Hematopoietic multipotent progenitor cell treated with erythropoietin and hydrocortisone succinate and interleukin-3 and kit ligand, for 17 days (in vitro differentiated cells): ENCODE measurements at places on chromosomes 3 and 15.

- DNase-seq, result no peak
Observed at GRCh38 chr3:167575000-167575600, 78.6 kb downstream of the WDR49 start.

GRCh38 chr15:76245072-76245610 lies 66.1 kb downstream of the ETFA start:
- DNase-seq, result no peak

DNA sequence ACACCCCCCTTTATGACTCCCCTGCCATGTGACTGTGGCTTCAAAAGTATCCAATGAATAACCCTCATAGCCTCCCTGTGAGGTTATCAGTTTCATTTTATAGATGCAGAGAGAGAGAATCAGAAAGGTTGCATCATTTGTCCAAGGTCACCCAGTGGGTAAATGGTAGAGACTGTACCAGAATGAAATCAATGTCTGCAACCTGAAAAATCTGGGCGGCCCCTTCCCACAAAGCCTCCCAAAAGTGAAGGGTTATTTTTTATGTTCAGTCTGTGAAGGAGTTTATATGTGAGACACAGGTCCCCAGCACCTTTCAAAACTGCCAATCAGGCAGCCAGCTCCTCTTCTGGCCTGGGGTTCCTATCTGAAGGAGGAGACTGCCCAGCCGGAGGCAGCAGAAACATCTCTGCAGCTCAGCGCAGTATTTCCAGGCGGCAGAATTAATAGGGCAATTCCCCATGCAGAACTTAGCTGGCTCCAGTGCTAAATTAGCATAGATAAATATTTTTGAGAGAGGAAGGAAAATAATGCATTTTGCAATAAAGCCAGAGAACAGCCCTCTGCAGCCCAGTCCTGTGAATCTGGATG lies 130.8 kb upstream of the PRR20G start:
- no peak for DNase-seq

DNA sequence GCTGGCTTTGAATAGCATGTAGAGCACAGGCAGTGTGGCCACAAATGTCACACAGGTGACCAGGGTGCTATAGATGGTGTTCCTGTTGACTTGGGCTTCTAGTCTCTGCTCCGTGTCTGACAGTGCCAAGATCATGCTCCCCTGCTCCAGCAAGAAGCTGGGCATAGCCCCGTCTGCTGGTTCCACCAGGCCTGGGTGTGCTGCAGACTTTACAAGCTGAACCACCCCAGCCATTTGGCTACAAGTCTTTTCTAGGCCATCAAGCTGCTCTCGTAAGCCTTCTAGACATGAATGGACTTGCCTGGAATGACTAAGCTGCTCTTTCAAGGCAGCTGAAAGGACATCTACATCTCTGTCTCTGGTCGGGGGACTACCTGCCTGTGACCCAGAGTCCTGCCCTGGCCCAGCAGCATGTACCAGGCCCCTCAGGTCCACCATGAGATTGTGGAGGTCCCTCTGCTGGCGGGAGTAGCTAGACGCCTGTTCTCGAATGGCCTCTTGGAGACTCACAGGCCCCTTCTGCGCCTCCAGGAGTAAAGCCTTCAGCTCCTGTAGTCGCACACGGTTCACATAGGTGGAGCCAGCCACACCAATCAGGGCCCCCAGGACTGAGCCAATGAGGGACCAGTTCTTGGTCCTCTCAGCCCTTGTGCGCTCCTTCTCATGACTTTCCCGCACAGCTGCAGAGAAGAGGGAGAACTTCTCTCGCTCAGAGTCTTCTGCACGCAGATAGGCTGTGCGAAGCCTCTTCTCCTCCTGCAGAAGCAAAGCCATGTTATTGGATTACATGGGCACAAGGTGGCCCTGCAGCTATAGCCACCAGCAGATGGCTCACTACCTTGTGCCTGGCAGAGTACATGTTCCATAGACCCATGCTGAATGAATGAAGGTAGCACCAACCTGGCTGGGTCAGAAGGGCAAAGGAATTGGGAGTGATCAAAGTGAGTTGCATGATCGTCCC lies 2.8 kb upstream of the PLXNB1 start:
- no peak for DNase-seq

DNA sequence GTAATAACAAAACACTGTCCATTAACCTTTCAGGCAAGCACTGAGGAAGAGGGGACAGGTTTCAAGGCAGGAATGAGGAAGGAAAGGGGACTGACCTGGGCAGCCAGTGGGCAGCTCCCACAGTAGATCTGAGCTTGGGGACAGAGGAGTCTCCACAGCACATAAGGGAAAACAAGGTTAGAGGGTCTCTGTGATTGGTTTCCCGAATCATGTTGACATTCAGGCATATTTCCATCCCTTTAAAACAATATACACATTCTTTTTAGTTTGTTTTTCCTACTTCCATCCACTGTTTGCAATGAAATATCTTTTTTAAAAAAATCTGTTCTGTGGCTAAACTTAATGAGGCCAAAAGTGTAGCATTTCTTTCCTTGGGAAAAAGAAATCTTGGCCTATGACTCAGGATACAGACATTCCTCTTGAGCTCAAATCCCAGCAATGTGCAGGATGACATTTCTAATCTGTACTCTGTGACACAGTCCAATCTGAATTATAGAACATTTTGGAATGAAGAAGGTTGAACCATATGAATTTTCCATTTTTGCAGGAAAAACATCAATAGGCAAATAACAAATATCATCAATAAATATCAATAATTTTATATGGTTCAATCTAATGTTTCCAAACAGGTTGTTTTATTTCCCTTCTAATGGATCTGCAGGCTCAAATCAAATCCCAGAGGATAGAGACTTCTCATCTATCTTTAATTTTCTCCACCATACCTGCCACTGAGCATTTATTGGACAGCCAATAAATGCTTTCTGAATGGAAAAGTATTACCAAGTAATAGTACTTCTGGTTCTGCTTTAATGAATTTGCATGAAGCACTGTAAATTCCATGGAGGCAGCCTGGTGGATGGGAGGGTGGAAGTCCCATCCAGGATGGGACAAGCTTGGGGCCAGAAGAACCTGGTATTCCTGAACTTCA lies 54.1 kb downstream of the ITGB5 start:
- no peak for DNase-seq

DNA sequence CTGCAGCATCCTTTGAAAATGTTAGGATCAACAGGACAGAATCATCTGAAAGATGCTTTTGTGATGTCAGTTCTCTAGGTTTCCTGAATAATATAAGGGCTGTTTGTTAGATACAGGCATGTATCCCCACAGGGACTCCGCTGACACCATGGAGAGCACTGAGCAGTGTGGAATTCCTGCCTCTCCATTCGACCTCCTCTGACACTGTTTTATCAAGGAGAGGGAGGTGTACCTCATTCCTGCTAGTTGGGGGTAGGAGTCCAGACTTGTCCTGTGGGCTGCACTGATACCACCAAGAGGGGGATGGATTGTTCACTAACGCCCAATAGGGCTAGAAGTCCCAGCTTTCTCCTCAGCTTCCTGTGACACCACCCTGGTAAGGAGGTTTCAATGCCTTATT lies 46.6 kb downstream of the LARS2 start:
- DNase-seq, result no peak

DNA sequence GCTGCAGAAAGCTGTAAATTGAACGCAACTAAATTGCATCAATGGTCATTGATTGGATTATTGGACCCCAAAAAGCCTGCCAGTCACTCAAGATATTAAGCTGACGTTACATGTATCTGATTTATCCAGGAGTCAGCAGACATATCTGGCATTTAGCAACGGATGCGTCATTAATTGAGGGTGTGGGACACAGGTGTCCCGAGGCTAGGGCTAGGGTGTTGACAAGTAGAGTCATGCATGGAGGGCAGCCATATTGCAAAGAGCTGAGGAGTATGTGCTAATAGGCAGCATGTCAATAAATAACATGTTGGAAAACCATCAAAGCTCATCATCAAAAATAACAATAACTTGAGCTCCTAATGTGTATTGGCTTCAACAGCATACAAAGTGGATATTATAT lies 234.5 kb upstream of the GOLGA6L4 start:
- DNase-seq, result no peak

DNA sequence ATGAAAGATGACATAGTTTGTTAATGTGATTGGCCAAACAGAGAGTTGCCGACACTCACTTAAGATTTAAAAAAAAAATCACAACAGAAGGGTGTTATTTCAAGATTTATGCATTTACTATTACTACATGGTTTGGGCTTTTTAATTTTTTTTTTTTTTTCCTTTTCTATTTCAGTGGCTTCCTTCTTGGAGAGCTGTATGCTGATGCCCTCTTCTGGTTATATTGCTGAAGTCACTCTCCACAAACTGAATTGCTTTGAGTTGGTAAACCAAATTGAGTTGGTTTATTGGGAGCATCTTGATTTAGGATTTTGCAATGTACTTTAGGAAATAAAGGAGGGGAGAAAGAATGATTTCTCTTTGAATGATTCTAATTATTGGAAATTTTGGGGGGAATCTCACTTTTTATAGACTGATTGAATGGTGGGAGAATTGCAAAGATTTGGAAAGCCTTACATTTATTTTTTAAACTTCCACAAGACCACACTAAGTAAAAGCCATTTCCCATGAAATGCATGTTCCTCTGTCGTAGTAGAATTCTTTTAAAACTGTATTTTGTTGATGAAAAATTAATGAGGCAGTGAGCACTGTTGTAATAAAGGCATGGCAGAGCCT lies 186.6 kb upstream of the FEZF2 start:
- no peak for DNase-seq

DNA sequence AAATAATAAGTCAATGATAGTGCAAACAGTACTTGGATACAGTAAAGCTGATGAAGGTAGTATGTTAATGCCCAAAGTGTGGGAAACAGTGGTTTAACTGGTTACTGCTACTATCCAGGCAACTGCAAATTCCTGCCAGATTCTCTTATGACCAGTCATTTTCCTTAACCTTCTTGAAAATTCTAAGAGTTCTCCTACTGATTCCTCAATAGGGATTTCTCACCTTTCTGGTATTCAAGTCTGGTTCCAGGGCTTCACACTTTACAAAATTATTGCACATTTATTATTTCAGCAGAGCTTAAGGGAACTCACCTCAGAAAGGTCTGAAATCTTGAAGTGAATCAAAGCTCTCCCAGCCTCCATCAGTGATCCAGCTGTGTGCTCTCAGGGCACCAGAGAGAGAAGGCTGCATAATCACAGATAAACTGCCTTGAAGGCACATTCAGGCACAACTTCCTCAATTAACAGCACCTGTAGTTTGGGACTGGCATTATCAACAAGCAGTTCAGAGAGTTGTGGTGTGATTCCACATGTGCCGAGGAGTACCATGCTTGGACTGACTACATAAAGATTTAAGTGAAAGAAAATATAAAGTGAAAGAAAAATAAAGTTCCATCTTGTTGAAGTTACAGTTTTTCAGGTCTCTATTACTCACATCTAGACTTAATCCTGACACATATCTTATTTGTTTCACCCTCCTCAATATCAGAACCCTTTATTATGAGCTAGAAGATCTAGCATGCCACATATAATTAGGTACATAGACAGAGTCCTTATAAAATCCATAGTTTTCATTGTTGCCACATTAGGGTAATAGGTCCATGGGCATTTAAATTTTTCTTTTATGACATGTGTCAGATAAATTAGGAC lies 59.5 kb upstream of the TIPARP start:
- DNase-seq, result no peak

- DNase-seq, result peak; percentile 76
Observed at GRCh38 chr15:31262901-31263671, 63.5 kb upstream of the KLF13 start.

GRCh38 chr3:123960781-123961507 lies at the start of gene CCDC14:
Gene CCDC14 (minus strand): TSS chr3:123961229. CDS start chr3:123961173, 56 bp downstream.
- peak; percentile 75 for DNase-seq

GRCh38 chr15:67836477-67836876 lies 3.4 kb downstream of the RNU6-1 start:
- peak; percentile 57 for DNase-seq

GRCh38 chr3:17749705-17750293 lies 7.4 kb upstream of the TBC1D5 start:
- DNase-seq, result no peak

GRCh38 chr3:37580237-37580636 lies 281.4 kb upstream of the CTDSPL start:
- no peak for DNase-seq

DNA sequence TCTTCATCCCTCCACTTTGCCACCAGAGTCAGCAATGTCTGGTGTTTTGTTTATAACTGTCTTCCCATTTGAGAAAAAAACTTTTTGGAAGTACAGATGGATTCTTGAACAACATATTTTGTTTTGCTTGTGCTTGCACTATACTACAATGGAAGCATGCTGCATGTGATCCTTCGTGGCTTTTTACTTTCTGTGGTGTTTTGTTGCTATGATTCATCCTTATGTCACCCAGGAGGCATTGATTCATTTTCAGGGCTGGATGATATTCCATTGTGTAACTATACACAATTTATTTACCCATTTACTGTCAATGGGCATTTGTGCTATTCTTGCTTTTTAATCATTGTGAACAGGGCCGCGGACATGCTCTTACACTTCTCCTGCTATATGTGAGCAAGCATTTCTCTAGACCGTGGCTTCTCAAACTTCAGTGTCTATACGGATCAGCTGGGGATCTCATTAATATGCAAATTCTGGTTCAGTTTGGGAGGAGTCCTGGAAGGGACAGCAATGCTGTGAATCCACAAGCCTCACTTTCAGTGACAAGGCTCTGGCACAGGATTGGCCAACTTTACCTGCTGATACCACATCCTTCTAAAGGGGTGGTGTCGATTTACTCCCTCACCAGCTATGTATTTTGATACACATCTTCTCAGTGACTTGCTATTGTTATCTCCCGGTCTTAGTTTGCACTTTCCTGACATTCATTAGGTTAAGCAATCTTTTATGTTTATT lies 65.9 kb downstream of the POLR2M start:
- no peak for DNase-seq

GRCh38 chr3:115325539-115325938 lies 178.5 kb upstream of the ZBTB20 start:
- DNase-seq, result no peak

- DNase-seq, result no peak
Observed at GRCh38 chr3:138222131-138222941, 35.2 kb downstream of the ARMC8 start.

GRCh38 chr15:99100245-99101173 lies 4.4 kb upstream of the SYNM start:
- DNase-seq, result no peak

DNA sequence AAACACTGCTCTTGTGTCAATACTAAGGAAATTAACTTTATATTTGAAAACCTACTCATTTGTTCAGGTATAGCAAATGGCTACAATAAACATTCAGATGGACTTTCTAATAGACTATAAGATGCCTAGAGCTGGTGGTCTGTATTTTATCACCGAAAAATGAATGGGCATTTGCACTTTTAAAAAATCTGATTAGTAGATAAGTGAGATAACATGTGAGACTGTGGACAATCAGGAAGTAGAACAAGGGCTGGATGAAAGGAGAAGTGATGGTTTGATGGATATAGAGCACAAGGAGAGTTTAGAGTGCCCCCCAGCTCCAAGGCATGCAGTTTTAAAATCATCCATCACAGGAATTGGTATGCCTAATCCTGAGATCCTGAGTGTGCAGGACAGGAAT lies 308.4 kb upstream of the RARB start:
- DNase-seq, result no peak

- DNase-seq, result no peak
Observed at GRCh38 chr3:184688251-184688881, 23.5 kb downstream of the MAGEF1 start.
